ENCODE measurements at places on chromosomes 13 and 19. TPM values are rescaled to one million over a fixed set of nuclear protein-coding genes. Genes with fewer than 3 reads are reported as not detected.

CEACAM16 gene
- total RNA-seq, result not detected

ERICH6B gene
- total RNA-seq, result not detected

SHISA7 gene
- total RNA-seq, result not detected

CYP4F8 gene
- not detected for total RNA-seq

IFNL4 gene
- total RNA-seq, result not detected

RHPN2 gene
- 5.1 TPM for total RNA-seq

SPIB gene
- not detected for total RNA-seq

CCDC8 gene
- total RNA-seq, result 62.5 TPM

MEF2B gene
- total RNA-seq, result not detected

ZNF433 gene
- 4.2 TPM for total RNA-seq

FGF21 gene
- not detected for total RNA-seq

CPB2 gene
- total RNA-seq, result not detected

HS6ST3 gene
- total RNA-seq, result not detected

ZSCAN4 gene
- total RNA-seq, result not detected

TRPC4 gene
- 0.44 TPM for total RNA-seq

MATK gene
- total RNA-seq, result not detected

PVR gene
- total RNA-seq, result 13.4 TPM

NKPD1 gene
- total RNA-seq, result not detected

POP4 gene
- total RNA-seq, result 26.0 TPM

FBXL3 gene
- 55.1 TPM for total RNA-seq

HMG20B gene
- total RNA-seq, result 90.3 TPM

FXYD7 gene
- not detected for total RNA-seq

EXOC3L2 gene
- not detected for total RNA-seq

PPP1R12C gene
- 52.8 TPM for total RNA-seq

ZNF667 gene
- total RNA-seq, result 8.8 TPM

CFD gene
- total RNA-seq, result 1,761 TPM

KLK6 gene
- not detected for total RNA-seq

LRP3 gene
- total RNA-seq, result 48.3 TPM

CRB3 gene
- not detected for total RNA-seq

SIGLEC6 gene
- not detected for total RNA-seq

WASF3 gene
- total RNA-seq, result 17.8 TPM

PODNL1 gene
- total RNA-seq, result 5.7 TPM

PSG7 gene
- not detected for total RNA-seq

HRC gene
- not detected for total RNA-seq

FAM124A gene
- 1.0 TPM for total RNA-seq

NOTCH3 gene
- total RNA-seq, result 66.9 TPM

IGFL1 gene
- total RNA-seq, result not detected

TRPM4 gene
- 14.5 TPM for total RNA-seq

ATXN8OS gene
- total RNA-seq, result not detected

PEAK3 gene
- not detected for total RNA-seq
